AML-193 (cell line): ENCODE measurements at places on chromosomes 3 and 15.

GRCh38 chr15:54321426-54321825 lies 343.2 kb downstream of the UNC13C start:
- no peak for DNase-seq

DNA sequence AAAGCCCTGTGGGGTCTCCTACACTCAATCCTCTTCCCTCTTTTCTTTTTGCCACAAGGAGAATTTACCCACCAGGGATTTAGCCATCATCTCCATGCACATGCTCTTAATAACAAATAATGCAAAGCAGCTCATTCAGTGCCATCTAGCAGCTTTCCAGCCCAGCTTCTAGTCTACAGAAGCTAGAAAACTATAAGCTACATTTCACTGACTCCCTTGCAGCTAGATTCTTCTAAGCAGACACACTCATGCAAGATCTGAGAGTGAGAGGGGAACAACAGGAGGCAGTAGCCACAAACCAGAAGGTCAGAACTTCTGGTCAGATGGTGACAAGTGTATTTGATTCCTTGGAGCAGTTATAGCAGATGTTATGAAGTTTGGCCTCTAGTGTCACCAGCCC lies 25.5 kb downstream of the OSBPL10 start:
- DNase-seq = no peak

DNA sequence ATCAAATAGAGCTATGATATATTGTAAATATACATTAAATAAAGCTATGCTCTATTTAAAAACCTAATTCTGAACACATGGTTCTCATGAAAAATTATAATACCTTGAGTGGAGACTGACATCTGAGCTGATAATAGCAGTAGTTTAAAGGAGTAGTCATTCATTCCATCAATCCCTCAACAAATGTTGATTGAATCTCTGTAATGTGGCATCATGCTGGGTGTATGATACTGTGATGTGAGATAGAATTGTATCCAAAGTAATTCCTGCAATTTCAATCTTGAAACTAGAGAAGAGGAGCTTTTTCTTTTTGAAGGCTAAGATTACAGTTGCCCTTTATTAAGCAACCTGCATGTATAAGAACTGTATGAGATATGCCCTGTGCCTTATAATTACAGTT lies 63.1 kb downstream of the ADAMTSL3 start:
- no peak for DNase-seq

GRCh38 chr3:15347063-15347736 lies 14.8 kb upstream of the SH3BP5 start:
- no peak for DNase-seq

DNA sequence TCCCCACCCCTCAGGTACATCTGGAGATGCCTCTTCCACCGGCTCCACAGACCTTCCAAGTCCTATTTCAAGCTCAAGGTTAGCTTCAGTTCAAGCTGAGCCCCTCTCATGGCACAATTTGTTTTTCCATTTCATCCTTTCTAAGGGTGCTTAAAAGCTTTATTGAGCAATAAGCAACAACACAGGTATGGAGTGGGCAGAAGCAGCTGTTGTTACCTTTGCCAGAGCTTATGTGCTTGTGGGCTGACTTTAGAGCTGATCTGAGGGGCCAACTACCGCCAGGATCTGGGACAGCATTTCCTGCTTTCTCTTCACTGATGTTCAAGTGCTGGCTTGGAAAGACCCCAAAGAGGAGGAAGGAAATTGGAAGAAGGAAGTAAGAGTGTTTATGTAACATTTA lies 140.0 kb upstream of the KLHL25 start:
- no peak for DNase-seq

- peak; percentile 6 for DNase-seq
Observed at GRCh38 chr3:18223571-18223970, 201.6 kb downstream of the SATB1 start.

DNA sequence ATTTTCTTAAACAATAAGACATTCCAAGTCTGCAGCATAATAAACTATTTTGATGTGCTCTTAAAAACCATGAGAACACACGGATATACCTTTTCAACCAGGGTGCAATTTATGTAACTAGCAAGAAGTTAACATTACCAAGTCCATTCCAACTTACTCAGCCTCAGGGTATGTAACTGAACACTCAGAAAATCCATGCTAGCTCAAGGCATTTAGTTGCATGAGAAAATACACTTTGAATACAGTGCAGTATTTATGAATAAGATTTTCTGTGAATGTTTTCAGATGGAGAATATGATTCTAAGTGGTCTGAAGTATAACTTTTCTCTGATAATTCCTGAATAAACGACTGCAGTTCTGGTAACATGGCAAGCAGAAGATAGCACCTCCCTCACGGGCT lies 124.3 kb downstream of the SNRK start:
- no peak for DNase-seq

- no peak for DNase-seq
Observed at GRCh38 chr15:62647202-62647842, 395.2 kb upstream of the TPM1 start.

DNA sequence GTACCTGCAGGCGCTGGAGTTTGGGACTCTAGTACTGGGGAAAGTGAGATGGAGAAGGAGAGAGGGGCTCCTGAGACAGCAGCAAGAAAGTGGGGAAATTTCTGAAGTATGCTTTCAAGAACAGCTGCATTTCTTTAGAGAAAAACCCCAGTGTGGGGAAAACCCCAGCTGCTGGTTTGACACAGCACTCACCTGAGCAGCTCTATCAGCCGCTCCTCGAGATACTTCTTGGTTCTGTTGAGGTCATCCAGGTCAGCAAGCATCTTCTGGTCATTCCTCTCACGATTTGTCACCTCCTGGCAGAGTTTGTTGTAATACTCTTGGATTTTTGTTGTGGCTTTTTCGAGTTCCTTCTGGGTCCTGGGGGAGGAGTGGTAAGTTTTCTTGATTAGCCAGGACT lies 18.8 kb downstream of the CXCR6 start:
- no peak for DNase-seq

DNA sequence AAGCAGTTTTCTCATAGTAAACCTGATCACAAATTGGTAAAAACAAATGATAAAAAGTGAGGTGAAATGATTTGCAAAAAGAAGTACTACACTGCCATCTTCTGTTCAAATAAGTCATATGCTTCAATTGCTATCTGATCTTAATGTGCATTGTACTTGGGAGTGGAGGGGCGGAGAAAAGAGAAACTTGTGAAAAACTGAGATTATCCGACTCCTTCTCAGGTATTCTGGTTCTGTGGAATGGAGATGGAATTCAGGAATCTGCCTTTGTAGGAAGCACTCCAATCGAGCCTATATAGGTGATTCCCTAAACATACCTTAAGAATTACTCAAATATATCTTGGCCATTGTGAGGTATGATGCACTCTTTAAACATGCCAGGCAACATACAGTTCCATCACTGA lies 180.6 kb downstream of the CHL1 start:
- DNase-seq = peak; percentile 71

DNA sequence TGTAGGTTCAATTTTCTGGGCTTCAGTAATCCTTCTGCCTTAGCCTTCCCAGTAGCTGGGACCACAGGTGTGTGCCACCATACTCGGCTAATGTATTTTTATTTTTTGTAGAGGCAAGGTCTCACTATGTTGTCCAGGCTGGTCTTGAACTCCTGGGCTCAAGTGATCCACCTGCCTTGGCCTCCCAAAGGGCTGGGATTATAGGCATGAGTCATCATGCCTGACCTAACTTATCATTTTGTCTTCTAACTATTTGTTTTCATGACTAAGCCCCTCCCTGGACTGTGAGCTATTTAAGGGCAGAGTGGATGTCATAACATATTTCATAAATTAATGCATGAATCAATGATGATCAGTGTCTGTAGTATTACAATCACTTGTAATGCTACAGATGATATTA lies 56.1 kb upstream of the PIAS1 start:
- DNase-seq = no peak

GRCh38 chr3:72187131-72187530 lies 402.2 kb upstream of the PROK2 start:
- peak; percentile 46 for DNase-seq

DNA sequence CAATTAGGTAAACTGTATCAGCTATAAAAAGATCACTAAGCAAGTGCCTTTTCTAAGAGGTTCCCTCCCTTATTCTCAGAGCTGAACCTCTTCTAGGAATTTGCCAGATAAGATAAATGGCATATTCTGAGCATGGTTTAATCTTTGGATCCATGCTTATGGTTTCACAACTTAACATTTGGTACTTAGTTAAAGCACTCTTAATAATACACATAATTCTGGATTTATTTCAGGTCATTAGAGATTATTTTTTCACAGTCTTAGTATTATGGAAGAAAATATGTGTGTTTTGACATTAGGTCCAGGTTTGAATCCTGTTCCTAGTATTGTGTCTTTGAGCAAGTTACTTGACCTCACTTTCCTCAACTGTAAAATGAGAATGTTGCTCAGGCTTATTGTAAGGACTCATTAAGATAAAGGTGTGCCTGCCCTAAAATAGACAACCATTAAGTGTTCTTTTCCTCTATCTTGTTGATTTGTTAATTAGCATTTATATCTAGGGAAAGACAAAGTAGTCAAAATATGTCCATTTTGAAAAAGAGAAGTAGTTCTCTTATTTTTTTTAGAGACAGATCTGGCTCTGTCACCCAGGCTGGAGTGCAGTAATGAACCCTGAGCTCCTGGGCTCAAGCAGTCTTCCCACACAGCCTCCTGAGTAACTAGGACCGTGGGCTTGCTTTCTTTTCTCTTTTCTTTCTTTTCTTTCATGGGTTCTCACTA lies 43.4 kb downstream of the TSC22D2 start:
- DNase-seq = peak; percentile 39

DNA sequence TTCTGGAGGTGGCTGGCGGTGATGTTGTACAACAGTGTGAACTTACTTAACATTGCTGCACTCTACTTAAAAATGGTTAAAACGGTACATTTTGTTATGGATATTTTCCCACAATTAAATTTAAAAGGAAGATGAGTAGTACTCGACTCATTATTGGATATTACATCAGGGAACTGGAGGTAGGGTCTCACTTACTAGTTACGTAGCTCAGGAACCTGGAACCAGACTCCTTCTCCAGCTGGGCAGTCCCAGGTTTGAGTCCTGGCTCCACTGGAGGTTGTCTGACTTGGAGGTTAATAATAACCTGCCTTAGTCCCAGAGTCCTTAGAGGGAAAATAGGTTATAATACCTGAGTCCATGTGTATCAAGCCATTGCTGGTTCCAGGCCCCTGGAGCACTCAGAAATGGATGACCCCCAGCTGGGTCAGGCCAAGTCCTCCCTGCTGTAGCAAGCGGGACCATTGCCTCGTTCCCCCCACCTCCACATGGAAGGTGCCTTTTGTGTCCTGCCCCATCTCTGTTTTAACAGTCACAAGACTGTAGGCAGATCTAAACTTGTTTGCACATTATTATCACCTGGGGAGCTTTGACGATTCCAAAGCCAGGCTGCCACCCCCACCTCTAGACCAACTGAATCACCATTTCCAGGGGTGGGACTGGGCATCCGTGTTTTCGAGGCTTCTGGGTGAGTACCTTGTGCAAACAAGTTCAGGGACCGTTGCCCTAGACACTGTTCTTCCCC lies 126.6 kb downstream of the IGF1R start:
- no peak for DNase-seq

GRCh38 chr3:11384074-11384473 lies 111.9 kb downstream of the ATG7 start:
- no peak for DNase-seq

DNA sequence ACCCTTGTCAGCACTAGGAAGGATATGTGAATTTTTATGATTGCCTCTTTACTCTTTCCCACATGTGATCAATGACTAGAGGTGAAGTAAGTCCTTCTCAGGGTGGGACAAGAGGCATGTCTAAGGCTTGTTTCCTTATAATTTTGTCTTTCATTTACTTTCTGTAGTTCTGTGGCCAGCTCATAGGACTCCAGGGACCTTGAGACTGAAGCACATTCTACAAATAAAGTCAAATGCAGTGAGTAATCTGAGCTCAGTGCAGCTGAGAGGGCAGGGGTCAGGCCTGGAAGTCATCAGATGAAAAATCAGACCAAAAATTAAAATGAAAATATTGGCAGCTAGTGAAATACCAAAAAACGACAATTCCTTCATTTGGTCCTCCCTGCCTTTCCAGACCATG lies 424.7 kb upstream of the THBS1 start:
- DNase-seq = no peak

DNA sequence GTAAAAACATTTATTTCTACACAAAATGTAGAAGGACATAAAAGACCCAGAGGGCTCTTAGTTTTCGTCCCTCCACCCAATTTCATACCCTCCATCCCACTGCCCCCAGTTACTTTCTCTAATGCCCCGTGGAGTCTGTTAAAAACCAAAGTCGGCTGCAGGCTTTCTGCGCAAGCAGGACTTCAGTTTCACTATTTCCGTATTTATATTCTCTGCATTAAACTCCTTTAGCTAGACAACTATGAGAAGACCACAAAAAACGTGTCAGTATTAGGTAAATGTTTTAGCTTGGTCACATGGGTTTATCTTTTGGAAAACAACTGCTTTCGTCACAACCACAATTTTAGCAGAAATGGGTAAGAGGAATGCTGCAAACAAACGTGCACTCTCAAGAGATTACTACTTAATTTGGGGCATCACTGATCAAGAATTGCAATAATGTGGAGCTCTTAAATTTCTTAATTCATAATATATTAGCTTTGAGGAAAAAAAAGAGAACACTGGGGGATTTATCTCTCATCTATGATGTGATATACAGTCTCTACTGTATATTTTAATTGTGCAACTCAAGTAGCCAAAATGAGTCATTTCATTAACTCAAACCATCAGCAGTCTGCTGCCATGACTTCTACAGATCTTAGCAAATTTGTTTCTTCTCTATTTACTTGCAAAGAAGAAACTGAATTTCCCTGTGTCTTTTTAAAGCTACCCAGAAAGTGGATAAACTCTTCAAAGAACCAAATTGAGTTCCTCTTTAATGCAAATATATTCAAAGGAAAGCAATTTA lies 740 bp upstream of the NSMCE3 start:
- peak; percentile 35 for DNase-seq

- DNase-seq = no peak
Observed at GRCh38 chr15:90266485-90266884, 1.0 kb downstream of the NGRN start.

DNA sequence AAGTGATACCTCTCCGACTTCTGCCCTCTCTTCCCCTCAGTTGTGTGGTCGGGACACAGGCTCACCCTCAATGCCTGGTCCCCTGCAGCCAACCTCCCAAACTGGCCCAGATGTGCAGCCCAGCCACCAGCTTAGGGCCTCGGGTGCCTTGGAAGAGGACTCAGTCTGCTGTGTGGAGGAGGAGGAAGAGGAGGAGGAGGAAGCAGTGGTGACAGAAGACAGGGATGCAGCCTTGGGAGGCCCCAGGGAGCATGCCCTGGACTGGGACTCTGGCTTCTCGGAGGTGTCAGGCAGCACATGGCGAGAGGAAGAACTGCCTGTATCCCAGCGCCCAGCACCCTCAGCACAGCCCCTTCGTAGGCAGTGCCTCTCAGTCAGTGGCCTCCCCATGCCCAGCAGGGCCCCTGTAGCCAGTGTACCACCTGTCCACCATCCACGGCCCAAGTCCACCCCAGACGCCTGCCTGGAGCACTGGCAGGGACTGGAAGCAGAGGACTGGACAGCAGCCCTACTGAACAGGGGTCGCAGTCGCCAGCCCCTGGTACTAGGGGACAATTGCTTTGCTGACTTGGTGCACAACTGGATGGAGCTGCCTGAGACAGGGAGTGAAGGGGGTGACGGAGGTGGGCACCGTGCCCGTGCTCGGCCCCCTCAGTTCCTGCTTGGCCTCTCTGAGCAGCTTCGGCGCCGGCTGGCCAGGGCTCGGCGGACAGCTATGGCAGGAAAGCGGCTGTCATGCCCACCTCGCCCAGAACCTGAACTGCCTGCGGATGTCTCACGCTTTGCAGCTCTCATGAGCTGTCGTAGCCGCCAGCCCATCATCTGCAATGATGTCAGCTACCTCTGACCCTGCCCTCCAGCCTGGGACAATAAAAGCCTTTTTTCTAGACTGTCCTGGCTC lies 1.3 kb downstream of the INKA1 start:
- DNase-seq = no peak
